Fibroblast of skin of abdomen (primary cell): ENCODE measurements at places on chromosomes 11 and 22.

DNA sequence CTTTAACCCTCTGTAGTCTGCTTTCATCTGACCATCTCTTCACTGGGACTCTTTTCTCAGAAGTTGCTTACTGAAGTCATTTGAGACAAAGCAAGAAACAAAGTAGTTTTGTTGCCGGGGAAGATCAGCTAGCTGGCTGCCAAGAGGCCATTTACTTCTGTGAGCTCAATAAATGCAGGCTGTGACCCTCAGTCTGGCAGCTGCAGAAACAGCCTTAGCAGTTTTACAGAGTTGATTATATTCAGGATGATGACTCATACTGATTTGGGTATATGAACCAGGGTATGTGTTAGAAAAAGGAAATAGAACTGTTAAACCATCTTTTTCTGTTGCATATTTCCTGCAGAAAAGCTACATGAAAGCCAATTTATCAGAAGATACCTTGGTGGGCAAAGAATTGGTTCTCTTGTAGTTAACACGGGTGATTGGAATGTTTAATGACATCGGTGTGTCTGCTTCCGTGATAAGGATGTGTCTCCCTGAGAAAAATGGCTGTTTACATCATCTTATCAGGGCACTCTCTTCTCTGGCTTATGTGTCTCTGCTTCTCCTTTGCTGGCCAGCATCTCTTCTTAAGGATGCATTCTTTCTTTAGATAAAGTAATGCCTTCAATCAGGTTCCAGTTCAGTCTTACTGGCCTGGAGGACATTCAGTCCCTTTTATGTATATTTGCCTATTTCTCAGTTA lies 18.5 kb downstream of the FIBIN start:
- peak; percentile 73 for DNase-seq

DNA sequence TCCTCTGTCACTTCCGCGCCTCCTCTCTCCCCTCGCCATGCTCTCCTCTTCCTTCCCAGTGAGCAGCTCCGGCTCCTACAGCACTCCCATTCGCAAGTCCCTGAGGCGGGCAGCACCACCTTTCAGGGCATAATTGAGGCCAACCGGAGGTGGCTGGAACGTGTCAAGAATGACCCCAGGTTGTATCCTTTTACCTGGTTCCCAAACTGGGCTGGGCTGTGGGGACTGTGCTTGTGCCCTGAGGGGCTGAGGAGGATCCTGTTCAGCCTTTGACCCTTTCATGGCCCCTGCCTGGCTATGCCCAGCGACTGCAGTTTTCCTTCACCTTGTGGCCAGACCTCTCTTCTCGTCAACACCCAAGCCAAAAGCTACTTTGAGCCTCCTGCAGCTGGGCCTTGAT lies 84.1 kb downstream of the CEP164 start:
- no peak for DNase-seq

- peak; percentile 91 for DNase-seq
These were observed 11.5 kb downstream of the NNMT start for GRCh38 chr11:114307524-114308203.

- no peak for DNase-seq
These were observed 220.7 kb upstream of the BLID start for GRCh38 chr11:122336706-122337105.

DNA sequence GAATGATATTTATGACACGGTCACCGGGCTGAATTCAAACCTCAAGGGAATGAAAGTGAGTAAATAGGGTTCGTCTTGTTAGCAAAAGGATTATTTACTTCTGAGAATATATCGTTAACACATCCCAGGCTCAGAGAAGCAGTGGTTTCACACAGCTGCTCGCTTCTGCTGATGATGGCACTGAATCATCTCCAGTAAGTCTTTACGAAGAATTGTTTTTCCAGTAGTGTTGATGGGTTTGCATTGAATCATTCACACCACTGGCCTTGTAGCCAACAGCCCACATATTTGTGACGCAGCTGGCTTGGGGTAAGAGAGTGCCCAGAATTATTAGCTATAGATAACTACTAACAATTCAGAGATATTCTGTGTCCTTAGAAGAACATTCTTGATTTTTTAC lies 236.3 kb downstream of the CADM1 start:
- peak; percentile 66 for DNase-seq

GRCh38 chr11:25777343-25777742 lies 554.6 kb upstream of the ANO3 start:
- DNase-seq: no peak

DNA sequence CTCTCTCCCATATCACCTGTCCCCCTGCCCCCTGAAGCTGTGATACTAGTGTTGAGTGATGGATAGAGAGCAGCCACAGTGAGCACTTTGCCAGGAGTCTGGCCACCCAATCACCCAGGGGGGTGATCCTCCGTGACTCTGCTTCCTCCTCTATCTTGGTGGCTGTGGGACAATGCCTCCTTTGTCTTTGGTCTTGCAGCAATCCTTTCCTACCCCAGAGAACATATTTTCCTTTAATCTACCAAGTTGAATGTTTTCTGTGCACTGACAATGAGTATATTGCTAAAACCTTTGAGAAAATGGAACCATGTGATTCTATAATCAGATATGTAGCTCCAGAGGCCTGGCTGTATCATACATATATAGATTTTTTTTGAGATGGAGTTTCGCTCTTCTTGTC lies 58.1 kb upstream of the HEPHL1 start:
- no peak for DNase-seq
